Tibial nerve (tissue), 4 donors: ENCODE measurements at places on chromosomes 12 and 14.

GRCh38 chr14:63981569-63981968 is 128.8 kb downstream of the SYNE2 start:
- no peak for DNase-seq

DNA sequence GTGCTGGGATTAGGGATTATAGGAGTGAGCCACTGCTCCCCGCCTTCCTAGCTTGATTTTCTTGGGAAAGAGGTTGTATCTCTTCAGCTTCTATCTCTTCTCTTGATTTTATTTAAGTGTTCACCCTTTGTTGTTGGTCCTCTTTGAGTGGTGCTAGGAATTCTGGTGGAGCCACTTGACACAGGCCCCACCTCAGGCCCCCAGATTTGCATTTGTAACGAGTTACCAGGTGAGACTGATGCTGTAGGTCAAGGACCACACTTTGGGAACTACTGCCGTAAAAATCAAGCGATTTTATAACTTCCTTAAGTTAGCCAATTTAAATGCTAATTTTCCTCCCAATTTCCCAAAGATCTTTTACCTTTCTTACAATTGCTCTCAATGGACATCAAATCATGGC is 26.3 kb downstream of the SRGAP1 start:
- no peak for DNase-seq

DNA sequence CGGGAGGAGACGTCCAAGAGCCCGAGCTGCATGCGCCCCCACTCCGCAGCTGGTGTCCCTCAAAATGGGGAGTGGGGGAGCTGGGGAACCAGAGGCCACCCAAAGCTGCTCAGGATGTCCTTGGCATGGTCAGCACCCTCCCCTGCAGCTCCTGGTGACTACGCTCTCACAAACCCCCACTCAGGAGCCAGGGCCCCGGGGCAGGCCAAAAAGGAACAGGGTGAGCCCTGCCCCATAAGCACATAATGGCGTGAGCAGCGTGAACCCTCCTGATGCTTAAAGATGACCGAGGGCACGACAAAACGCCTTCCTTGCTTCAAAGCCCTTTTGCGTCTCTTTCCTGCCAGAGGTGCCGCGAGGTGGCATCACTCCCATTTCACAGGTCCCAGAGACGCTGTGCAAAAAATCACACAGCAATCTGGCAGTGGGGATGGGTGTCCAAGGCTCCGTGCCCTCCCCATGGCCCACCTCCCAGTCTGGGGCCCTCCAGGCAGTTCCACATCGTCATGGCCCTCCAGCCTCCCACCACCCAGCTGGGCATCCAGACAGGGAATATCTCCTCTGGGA is 13.5 kb downstream of the NCOR2 start:
- no peak for DNase-seq

GRCh38 chr12:77968571-77968970 is 137.9 kb downstream of the NAV3 start:
- DNase-seq: no peak

DNA sequence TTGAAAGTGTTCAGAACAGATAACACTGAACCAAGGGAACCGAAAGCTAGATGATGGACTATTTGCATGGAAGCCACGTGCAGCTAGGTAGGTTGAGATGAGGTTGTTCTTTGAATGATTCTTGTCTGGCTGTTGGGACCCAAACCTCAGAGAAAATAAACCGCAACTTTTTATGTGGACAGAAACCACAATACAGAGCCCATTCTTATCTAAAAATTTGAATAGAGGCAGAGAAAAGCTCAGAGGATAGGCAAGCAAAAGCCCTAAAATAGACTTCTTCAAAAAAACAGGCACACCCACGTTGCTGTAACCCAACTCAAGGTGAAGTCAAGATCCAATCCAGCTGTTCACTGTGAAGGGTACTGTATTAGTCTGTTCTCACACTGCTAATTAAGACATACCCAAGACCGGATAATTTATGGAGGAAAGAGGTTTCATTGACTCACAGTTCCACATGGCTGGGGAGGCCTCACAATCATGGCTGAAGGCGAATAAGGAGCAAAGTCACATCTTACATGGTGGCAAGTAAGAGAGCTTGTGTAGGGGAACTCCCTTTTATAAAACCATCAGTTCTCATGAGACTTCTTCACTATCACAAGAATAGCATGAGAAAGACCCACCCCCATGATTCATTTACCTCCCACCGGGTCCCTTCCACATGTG is 353.8 kb downstream of the AACS start:
- no peak for DNase-seq

- DNase-seq: no peak
These were observed 345.0 kb downstream of the FOXG1 start for GRCh38 chr14:29111554-29111953.

- DNase-seq: no peak
These were observed 127.2 kb downstream of the CCDC60 start for GRCh38 chr12:119461636-119462214.

- no peak for DNase-seq
These were observed 274.0 kb downstream of the DPF3 start for GRCh38 chr14:72619881-72620280.

DNA sequence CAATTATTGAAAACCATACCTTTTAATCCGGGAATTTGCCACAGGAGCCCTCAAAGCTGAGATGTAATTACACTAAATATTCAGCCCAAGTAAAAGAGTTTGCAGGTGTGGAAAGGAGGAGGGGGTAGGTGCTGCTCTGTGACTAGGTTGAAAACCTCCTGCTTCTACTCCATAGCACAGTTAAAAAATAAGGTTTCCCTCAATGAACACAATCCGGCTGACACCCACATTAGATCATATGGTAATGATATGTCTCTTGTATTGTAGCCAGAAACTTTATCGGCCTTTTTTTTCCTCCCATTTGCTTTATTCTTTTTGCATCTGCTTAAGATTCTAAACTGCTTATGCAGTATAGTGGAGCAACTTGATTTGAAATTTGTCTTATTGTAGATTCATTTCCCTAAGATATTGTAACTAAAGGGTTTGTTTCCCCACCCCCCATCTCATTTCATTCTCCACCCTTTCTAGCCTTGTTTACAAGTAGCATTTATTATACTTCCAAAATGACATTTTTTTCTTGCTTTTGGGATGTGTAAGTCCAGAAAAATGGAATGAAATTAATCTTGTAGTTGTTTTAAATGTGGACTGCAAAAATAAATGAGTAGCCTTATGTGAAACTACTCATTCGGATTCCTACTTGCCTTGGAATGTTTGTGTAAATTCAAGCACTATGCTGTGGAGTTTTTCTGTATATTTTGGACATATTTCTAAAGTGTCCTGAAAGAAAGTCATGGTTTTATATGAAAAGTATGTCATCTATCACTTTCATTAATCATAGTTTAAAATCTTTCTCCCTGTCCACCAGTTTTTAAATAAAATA is at the start of gene DCN:
DCN (minus strand) TSS at position 182 of the 820 bp plus-strand sequence. CDS start 4,265 bp downstream, outside the sequence.
- DNase-seq: no peak

DNA sequence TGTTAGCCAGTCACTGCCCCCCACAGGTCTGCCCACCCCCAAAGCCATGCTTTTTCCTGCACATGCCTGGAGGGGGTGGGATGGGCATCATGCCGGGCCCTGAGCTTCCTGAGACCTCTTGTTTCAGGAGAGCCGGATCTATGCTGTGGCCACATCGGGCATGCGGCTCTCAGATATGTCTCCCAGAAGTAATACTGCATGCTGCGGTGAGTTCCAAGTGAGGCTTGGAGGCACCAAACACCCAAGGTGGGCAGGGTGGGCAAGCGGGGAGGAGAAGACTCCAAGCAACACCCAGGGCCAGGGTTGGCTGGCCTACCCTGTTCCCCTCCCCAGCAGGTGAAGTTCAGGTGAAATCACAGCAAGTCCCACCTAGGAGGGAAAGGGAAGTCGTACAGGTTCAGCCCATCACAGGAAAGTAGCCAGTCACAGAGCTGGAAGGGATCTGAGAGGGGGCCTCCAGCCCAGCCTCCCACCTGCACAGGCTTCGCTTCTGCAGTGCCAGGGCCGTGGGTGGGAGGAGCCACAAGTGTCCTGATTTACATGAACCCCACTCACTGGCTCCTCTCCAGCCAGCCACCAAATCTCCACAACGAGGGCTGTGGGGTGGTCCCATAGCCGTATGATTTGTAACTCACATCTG is 30.9 kb downstream of the PIGH start:
- DNase-seq: no peak

GRCh38 chr14:99908653-99909250 is 115.5 kb downstream of the EML1 start:
- DNase-seq: no peak

DNA sequence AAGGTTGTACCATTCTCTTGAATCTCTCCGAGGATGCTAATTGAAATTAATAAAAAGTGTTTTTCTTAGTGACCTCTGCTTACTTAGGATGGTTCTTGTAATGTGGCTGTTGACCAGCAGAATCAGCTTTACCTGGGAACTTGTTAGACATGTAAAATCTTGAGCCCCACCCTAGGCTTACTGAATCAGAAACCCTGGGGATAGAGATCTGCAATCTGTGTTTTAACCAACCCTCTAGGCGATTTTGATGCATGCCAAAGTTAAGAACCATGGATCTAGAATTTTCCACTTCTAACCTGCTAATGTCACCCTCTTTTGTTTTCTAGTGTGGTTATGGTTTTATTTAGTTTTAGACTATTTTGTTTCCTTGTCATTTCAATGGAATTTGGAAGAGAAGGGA is 6.5 kb downstream of the NUBPL start:
- DNase-seq: no peak

DNA sequence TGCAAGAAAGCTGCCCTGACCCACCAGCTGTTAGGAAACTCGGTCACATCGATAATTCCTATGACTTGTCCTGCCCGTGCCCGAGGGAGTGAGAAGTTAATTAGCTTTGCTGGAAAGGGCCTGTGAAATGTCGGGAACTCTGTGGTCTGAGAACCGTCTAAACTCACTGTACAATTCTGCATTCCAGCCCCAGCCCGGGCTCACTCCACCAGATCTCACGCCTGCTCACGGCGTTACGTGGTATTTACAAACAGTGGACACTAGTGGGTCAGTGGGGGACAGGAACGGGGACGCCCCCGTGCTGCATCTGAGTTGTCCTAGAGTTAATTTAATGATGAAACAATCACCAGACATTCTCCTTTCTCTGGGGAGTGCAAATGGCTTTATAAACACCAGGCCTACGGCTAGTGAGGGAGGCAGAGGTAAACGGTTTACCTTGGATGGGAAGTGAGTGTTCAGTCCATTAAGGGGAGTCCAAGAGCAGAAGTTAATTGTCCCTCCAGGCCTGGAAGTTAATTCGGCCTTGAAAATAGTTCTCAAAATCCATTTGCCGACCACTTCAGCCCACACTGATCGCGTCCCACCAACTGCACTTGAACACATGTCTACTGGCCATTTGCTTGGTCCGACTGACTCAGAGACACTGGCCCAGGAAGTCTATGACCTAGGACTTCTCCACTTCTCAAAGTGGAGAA is 93.5 kb upstream of the MED13L start:
- DNase-seq: no peak

GRCh38 chr12:44446181-44446580 is 429.9 kb downstream of the NELL2 start:
- no peak for DNase-seq

DNA sequence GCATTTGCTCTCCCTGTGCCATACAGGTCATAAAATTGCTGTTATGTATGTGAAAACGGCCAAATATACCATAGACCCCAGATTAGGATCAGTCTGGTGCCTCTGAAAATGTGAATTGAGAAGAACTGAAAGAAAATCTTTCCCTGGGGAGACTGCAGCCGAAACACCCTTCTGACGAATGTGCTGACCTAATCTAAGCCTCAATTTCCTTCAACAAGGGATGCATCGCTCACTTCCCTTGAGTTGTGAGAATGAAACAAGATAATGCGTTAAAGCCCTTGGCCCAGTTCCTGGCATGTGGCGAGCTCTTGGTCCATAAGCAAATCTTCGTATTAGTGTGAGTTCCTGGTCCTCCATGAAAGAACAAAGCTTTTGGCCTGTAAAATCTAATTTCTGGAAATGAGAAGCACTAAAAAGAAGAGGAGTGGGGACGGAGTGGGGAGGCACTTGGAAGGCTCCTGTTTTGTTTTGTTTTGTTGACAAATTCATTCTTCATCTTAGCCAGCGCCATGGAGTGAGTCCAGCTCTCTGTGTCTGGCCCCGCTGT is 49.5 kb upstream of the RTRAF start:
- no peak for DNase-seq

DNA sequence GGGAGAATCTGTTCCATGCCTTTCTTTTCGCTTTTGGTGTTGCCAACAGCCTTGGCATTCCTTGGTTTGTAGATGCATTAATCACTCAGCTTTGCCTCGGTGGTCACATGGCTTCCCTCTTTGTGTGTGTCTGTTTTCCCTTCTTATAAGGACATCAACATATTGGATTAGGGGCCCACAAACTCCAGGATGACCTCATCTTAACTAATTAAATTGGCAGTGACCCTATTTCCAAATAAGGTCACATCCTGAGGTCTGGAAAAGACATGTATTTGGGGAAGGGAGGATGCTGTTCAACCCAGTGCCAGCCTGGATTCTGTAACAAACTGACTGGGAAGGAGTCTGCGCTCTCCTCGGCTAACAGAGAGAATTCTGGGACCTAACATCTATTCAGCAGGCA is 365.7 kb upstream of the FKBP4 start:
- no peak for DNase-seq

GRCh38 chr12:15532364-15532977 is 210.2 kb downstream of the PTPRO start:
- DNase-seq: peak; percentile 18

DNA sequence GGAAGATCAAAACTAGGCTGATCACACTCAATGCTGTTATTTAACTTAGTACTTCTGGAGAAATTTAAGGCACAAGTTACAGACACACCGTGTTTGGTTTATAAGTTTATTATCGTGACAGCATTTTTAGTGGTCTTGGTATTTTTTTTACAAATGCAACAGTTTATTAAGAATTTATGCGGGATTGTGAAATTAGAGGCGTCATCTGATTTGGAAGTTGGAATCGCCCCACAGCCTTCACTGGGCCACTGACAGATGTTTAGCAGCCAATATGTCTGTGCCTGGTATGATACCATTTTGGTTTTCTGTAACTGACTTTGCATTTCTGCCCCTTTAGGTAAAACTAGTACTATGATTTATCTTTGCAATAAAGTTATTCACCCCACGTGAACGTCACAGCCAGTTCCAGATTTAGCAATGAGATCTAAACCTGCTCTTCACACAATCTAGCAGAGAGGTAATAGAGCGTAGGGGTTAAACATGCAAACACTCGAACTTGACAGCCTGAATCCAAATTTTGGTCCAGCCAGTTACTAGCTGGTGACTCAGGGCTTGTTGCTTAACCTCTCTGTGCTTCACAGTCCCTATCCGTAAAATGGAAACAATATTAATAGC is 73.2 kb upstream of the SSTR1 start:
- no peak for DNase-seq

- no peak for DNase-seq
These were observed 949.9 kb downstream of the LRFN5 start for GRCh38 chr14:42556551-42556950.

GRCh38 chr12:45509187-45509586 is 220.3 kb upstream of the ARID2 start:
- no peak for DNase-seq

- peak; percentile 21 for DNase-seq
These were observed 4.6 kb downstream of the ZNF384 start for GRCh38 chr12:6684609-6685008.

DNA sequence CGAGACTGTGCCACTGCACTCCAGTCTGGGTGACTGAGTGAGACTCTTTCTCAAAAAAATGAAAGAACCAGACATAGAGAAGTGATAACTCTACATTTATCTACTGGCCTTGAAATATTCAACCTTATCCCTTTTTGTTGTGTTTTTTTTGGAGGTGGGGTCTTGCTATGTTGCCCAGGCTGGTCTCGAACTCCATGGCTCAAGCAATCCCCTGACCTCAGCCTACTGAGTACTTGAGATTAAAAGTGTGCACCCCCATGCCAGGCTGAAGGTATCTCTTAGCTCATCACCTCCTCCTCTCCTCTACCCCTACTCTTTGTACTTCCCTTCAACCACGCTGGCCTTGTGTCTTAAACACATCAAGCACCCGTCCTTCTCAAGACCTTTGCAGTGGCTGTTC is 3.8 kb downstream of the DRAM1 start:
- DNase-seq: no peak
